ENCODE measurements at places on chromosomes 3 and 15. TPM values are rescaled to one million over a fixed set of nuclear protein-coding genes. Genes with fewer than 3 reads are reported as not detected.
A peak's percentile ranks its signal among the peaks of the same experiment; 100 is the strongest.

GRCh38 chr15:56837273-56837672 lies 81.2 kb upstream of the TCF12 start:
- DNase-seq, result no peak

- DNase-seq, result no peak
These were observed 77.7 kb upstream of the FAM174B start for GRCh38 chr15:92733090-92733933.

The MCTP2 gene
- polyA plus RNA-seq, result 36.5 TPM

The RTP3 gene
- not detected for polyA plus RNA-seq

DNA sequence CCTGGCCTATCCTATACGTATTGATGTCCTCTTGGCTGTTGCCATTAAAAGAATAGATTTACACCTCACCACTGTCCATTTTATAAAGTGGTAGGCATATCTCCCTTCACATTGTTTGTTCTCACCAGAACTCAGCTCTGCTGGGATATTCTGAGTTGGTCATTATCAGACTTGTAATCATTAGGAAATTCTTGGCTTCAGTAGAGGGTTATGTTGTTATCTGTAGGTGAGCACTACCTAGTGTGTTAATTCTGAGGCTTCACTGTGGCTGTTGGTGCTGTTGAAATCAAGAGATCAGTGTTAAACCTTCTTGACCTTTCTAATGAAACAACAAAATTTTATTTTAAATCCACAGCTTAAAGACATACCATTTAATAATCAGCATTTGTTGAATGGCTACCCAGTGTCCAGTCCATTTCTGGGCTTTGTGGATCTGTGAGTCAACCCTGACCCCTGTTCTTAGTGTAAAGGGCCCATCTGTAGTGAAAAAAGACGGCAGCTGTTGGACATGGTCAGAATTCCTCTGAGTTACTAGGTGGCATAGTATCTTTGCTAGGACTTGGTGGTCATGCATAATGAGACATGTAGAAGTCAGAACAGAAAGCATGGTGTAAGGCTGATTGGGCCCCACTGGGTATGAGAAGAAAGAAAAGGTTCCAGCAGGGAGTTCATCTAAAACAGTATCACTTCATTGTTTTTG lies 32.9 kb upstream of the P4HTM start:
- no peak for DNase-seq

DNA sequence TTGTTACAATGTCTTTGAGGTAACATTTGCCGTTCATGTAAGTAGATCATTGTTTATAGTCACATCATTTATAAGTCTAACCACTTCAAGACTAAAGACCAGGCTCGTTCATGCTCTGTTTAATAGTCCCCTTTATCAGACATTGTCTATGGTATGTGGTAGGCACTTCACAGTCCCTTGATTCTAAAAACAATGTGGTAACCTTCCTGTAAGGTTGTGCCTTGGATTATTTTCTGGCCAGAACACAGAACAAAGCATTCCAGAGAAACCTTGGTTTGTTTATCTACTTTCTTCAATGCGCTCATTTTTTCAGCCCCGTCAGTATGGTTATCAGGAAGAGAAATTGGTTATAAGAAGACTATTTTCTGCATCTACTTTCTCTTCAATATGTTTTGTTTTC lies 16.3 kb upstream of the ST3GAL6 start:
- DNase-seq, result no peak

The RBP2 gene
- 0.53 TPM for polyA plus RNA-seq

DNA sequence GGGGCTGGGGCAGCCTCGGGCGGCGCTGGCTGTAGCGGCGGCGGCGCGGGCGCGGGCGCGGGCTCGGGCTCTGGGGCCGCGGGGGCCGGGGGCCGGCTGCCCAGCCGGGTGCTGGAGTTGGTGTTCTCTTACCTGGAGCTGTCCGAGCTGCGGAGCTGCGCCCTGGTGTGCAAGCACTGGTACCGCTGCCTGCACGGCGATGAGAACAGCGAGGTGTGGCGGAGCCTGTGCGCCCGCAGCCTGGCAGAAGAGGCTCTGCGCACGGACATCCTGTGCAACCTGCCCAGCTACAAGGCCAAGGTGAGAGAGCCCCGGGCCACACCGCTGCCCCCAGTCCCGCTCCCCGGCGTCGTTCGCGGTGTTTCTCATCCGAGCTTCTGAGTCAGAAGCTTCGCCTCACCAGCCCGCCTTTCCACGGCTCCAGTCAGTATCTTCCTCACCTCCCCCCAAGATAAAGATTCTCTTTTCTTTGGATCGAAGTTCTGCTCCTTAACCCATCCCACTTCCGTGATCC lies 600 bp downstream of the FBXO45 start:
- peak; percentile 52 for DNase-seq

All from left lung (tissue), 14 donors.